Stimulated activated CD4-positive, alpha-beta T cell treated with anti-CD3 and anti-CD28 coated beads, Interleukin-2, amount 100 ng/mL, for 24 hours (primary cell): ENCODE measurements at places on chromosomes 7 and 10.

GRCh38 chr7:51160411-51160810 lies 156.2 kb downstream of the COBL start:
- no peak for DNase-seq

DNA sequence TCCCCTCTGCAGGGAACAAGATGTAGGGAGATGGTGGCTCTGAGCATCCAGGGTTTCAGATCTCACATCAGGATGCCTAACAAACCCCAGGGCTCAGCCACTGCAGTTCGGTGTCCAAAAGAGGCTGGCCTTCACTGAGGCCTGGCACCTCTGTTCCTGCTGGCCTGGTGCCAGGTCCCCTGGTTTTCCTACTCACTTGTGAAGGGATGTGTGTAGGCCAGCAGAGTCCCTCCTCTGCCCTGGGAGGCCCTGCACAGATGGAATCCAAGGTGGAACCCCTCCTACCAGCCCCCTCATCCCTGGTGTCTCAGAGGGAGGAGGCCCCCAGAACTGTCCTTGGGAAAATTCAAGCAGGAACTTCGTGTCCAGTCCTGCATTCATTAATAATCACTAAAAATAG lies 260.6 kb downstream of the CCSER2 start:
- DNase-seq, result no peak

GRCh38 chr7:144991041-144991440 lies 155.2 kb upstream of the TPK1 start:
- DNase-seq, result no peak

DNA sequence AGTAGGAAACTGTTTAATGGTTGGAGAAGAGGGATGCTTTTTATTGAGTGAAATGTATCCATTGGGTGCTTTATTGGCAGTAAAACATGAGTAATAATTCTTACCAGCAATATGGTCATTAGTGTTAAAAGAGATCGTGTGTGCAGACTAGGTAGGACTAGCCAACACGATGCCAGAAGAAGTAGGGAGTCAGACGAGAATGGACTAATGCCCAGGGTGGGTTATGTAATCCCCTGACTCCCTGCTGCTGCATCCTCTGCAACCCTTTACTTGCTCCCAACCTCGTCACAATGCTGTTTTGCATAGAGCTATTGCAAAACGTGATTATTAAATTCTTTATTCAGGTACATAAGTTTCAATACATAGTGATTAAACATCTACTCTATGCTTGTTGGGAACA lies 1213.7 kb downstream of the GATA3 start:
- no peak for DNase-seq

DNA sequence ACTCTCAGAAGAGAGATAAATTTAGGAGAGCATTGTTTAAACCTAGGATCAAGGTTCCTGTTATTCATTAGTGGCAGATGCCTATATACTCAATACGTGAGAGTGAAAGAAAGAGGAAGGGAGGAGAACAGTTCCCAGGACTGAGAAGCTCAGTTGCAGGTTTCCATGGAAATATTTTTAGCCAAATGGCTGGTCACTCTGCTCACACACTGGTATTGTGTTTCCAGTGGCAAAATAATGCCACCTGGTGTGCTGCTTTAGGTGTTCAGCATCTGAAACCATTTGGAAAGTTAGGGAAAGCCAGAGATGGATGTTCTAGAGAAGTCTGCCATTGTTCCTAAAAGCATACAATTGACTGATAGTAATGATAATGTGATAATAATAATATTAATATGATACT lies 827.7 kb downstream of the SORCS3 start:
- DNase-seq, result no peak

DNA sequence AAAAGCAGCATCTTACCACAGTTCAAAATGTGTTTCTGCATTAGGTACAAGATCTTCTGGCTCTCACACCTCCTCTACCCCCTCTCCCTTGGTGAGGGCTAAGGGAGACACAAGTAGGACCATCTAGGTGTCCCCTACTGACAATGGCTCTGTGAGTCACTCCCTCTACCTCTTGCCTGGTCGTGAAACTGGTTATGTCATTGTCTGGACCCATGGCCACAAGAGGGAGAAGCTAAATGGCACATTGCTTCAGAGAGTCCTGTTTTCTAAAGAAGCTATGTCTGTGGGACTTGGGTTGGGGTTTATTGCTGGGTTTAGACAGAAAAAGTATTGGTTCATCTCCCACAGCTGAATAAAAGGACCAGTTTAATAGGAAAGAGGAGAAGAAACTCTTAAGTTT lies 4.0 kb upstream of the PLXNA4 start:
- no peak for DNase-seq

GRCh38 chr7:80646083-80646865 lies 7.8 kb downstream of the CD36 start:
- no peak for DNase-seq

DNA sequence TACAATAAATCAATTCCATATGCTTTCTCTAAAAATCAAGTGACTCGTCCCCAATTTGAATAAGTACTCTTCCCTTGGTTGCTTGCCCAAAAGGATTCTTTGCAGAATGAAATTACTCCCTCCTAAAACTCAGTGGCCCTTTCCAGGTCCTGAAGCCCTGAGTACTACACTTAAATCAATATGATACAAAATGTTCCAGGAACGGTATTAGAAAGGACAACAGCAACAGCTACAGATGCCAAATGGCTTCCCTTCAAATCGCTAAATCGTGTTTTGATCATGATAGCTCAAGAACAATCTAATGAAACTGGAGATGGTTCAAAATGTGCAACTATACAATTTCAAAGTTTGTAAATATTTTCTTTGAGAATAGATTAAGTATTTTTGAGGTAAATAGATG lies 59.4 kb downstream of the TPK1 start:
- DNase-seq, result no peak

- peak; percentile 74 for DNase-seq
Observed at GRCh38 chr10:103765981-103766380, 89.4 kb downstream of the SH3PXD2A start.

- no peak for DNase-seq
Observed at GRCh38 chr10:118802126-118802793, 47.5 kb upstream of the CACUL1 start.

- no peak for DNase-seq
Observed at GRCh38 chr10:113610631-113611601, 52.9 kb downstream of the NRAP start.

DNA sequence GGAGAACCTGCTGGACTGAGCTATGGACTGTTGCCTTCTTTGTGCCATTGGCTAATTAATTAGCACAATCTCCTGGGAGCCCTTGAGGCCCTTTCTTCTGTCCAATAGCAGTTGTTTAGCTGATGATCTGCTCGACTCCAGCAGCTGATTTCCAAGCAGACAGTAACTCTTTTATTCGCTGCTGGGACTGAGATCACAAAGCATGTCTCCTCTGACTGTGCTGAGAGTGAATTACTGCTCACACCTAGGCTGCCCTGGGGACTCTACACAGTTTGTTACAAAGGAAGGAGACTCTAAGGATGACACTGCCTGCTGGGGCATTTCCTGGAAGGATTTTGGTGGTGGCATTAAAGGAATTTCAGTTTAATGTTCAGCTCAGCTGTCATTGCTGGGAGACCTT lies 31.4 kb downstream of the CASP7 start:
- no peak for DNase-seq

DNA sequence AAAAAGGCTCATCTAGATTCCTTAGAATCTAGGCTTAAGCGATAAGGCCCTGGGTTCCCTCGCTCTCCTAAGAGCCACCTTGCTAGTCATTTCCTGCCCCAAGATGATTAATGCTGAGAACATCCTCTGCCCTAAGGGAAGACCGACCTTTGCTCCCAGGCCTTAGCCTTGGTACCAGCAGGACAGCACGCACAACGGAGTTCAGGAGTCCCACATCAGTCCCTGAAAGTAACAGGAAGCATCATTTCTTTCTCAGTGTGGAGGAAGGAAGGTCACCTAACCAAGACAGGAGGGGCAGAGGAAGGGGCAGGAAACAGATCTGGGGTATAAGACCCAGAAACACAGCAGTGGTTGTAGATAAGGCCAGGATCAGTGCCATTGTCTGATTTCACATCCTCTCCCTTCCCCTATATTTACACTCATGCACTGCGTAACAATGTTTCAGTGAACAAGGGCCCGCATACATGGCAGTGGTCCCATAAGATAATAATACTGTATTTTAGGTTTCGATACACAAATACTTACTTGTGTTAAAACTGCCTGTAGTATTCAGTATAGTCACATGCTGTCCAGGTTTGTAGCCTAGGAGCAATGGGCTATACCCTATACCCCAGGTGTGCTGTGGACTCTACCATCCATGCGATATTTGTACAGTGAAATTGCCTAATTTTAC lies 8.1 kb upstream of the FAM107B start:
- peak; percentile 4 for DNase-seq

GRCh38 chr10:129398711-129399141 lies 68.3 kb upstream of the MGMT start:
- no peak for DNase-seq

GRCh38 chr7:128893251-128894100 lies 17.0 kb downstream of the KCP start:
- DNase-seq, result no peak

- no peak for DNase-seq
Observed at GRCh38 chr7:67786021-67786420, 789.4 kb downstream of the TYW1 start.

DNA sequence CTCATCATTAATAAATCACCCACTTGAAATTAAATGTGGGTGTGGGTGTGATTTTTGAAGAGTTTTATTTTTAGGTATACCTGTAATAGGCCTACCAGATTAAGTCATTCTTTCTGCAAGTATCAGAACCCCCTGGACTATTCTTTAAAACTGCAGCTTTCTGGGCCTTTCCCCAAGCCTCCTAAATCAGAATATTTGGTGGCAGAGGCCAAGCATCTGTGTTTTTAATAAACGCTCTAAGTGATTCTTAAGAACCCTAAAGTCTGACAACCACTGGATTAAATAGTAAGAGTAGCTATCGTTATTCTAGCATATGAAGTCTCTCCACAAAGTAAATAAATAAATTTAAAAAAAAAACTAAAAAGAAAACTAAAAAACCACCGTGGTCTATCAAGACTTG lies 703.0 kb upstream of the NRP1 start:
- no peak for DNase-seq

GRCh38 chr7:28641752-28642545 lies 229.6 kb downstream of the CREB5 start:
- no peak for DNase-seq

DNA sequence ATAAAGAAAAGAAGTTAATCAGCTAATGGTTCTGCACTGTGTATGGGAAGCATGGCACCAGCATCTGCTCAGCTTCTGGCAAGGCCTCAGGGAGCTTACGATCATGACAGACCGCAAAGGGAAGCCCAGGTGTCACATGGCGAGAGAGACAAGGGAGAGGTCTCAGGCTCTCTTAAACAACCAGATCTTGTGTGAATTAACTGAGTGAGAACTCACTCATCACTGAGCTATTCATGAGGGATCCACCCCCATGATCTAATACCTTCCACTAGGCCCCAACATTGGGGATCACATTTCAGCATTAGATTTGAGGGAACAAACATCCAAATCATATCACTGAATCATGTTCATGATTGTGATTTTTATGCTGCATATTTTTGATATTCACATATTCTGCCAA lies 5.8 kb downstream of the USP54 start:
- no peak for DNase-seq

DNA sequence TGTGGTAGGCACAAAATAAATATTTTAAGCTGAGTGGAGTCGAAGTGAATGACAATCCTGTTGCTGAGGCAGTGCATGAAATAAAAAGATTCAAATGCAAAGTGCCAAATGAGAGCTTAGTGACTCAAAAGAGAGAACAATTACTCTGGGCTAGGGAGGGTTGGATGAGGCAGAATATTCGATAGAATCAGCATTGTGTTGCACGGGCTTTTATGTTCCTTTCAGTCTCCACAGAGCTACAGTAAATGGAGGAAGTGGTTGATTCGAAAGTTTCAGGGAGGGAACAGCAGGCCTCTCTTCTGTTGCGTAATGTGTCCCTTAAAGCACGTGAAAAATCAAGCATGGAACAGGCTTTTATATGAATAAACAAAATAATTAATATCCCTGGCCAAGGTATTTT lies 599.3 kb upstream of the CELF2 start:
- DNase-seq, result no peak

DNA sequence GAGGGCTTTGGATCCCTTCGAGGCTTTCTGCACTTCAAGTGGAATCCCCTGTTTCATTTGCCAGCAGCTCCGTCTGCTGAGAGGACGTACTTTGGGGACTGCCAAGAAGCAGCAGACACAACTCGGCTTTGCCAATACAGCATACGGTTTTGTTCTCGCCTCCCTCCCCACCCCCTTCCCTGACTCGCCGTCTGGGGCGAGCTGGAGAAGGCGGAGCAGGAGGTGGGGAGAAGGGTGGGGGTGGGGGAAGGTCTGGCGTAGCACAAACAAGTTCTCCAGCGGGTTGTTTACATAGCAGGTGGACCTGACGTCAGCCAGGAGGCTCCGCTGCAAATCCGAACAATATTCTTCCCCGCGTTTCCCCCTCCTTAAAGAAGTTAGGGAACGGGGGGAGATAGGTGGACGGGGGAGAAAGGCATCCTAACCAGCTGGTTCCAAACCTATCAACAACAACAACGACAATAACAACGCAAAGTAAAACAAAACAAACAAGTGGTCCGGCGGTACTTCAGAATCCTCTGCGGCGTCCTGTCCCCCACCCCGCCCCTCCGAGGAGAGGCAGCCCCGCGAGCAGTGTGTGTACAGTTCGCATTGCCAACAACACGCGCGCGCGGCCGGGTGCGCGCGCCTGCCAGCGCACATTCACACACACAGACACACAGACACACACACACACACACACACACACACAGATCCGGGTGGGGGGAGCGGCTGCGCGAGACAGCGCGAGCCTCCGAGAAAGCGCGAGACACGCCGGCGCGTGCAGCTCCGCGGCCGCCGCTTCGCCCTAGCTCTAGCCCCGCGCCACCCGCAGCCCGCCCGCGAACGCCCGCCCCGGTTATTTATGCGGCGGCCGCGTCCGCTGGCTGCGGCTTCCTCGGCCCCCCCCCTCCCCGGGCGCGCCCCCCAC lies 167.0 kb upstream of the PPP1R3A start:
- DNase-seq, result no peak

GRCh38 chr7:51188987-51189386 lies 127.6 kb downstream of the COBL start:
- DNase-seq, result no peak

DNA sequence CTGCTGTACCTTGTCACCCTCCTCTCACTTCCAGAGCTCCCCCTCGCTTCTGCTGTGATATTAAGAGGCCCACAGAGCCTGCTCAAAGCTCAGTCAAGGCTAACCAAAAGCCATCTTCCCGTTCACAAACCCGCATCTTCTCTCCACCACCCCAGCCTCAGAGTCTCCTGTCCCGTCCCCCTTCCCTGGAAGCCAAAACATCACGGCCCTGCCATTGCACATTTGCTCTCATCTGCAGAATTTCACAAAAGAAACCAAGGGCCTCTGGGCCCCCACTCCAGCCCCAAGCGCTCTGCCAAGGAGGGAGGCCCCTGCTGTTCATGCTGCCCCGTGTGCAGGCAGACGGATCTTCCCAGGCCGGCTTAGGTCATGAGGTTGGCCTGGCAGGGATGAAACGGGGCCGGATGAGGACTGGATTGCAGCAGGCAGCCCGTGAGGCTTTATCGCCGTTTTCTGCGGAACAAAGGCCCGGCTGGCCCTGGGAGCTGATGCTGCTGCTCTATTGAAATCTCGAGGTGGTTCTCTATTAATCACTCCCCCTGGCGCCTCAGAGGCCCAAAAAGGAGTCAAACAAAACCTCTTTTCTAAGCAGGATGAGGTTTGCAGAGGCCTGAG lies 31.6 kb upstream of the FOXK1 start:
- DNase-seq, result no peak

- no peak for DNase-seq
Observed at GRCh38 chr10:119700321-119700954, 25.4 kb upstream of the INPP5F start.

GRCh38 chr10:89341649-89342048 lies 13.9 kb downstream of the IFIT3 start:
- DNase-seq, result no peak

- no peak for DNase-seq
Observed at GRCh38 chr7:12650080-12650479, 37.4 kb upstream of the ARL4A start.
